Keratinocyte (primary cell): ENCODE measurements at places on chromosomes 7 and 10.

DNA sequence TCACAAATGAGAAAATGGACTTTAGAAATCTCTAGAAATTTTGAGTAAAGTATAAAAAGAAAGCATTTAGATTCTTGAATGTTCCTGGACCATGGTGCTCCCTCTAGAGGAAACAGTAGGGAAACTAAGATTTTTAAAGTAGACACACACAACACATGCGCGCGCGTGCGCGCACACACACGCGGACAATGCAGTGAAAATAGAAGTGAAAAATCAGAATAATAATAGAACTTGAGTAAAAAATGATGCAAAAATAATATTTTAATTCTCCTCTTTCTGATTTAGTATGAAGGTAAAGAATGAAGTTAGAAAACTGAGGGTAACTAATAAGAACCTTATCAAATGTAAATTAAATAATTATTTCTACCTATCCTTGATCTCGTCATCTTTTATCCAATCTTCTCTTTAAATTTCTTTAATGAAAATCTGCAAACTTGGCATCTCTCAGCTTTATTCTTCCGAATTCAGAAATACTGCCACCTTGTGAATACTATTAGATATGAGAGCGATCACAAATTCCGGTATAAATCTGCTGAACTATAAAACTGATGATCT is 117.0 kb upstream of the AMPH start:
- no peaks in the 10 kb centered on the region for H3K36me3 ChIP-seq
- no peak overlapping the region for H3K4me3 ChIP-seq
- H3K4me1 ChIP-seq: peaks cover 6% of the 10 kb centered on the region
- H3K27ac ChIP-seq: no peak overlapping the region
- no peaks in the 10 kb centered on the region for H3K27me3 ChIP-seq

- H3K36me3 ChIP-seq: peaks cover 7% of the 10 kb centered on the region
- no peaks in the 10 kb centered on the region for H3K27me3 ChIP-seq
- no peak for DNase-seq
- H3K4me3 ChIP-seq: no peak overlapping the region
- H3K27ac ChIP-seq: no peak overlapping the region
These were observed 3.2 kb downstream of the DNAJB12 start for GRCh38 chr10:72351479-72351878.

GRCh38 chr10:95728526-95728925 is 27.4 kb upstream of the ENTPD1 start:
- no peaks in the 10 kb centered on the region for H3K4me1 ChIP-seq
- DNase-seq: no peak
- H3K36me3 ChIP-seq: no peaks in the 10 kb centered on the region
- H3K27me3 ChIP-seq: no peaks in the 10 kb centered on the region
- H3K27ac ChIP-seq: no peak overlapping the region

DNA sequence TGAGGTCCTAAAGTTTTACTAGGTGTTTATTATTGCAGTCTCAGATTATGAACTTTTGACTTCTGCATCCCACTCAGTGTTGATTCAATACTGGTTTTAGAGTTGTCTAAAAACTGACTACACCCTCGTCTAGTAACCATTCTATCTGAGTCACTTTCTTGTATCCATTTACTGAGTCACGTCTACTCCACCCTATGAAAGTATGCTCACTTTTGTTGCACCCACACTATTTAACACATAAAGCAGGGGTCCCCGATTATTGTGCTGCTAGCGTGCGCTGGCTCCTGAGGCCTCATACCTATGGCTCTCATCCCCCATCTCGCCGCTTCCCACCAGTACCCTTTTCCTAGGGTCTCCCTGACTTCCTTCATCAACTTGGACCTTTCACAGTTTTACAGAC is 2.0 kb downstream of the SAMD9 start:
- H3K4me3 ChIP-seq: peak overlapping the region; percentile 18
- H3K27ac ChIP-seq: peak overlapping the region; percentile 94
- DNase-seq: peak; percentile 15
- no peaks in the 10 kb centered on the region for H3K27me3 ChIP-seq
- peaks cover 37% of the 10 kb centered on the region for H3K4me1 ChIP-seq
- H3K36me3 ChIP-seq: no peaks in the 10 kb centered on the region

GRCh38 chr10:42769673-42770072 is 12.9 kb upstream of the BMS1 start:
- no peak overlapping the region for H3K27ac ChIP-seq
- no peaks in the 10 kb centered on the region for H3K36me3 ChIP-seq
- H3K27me3 ChIP-seq: no peaks in the 10 kb centered on the region
- no peak for DNase-seq
- H3K4me1 ChIP-seq: no peaks in the 10 kb centered on the region
- H3K4me3 ChIP-seq: no peak overlapping the region

DNA sequence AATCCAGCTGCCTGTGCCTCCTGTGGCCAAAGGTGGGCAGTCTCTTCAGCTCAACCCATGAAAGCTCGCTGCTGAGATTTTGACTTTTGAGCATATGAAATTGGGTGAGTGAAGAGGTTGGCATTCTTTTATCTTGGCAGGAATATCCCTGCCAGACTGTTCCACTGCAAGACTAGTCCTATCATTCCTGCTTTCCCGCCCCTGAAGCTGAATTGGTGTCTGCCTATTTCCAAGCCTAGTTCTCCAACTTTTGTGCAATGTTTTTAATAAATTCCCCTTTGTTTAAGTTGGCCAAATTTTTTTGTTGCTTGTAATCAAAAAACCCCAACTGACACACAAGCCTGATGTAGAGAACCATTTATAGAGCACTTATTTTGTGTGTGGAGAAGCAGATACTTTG is 34.8 kb upstream of the BICC1 start:
- H3K4me3 ChIP-seq: no peak overlapping the region
- H3K27me3 ChIP-seq: no peaks in the 10 kb centered on the region
- DNase-seq: no peak

GRCh38 chr7:139730746-139731612 is 46.8 kb downstream of the HIPK2 start:
- H3K27ac ChIP-seq: peak overlapping the region; percentile 29
- H3K36me3 ChIP-seq: peaks cover 6% of the 10 kb centered on the region
- H3K27me3 ChIP-seq: no peaks in the 10 kb centered on the region
- peaks cover 57% of the 10 kb centered on the region for H3K4me1 ChIP-seq

- no peaks in the 10 kb centered on the region for H3K27me3 ChIP-seq
- H3K4me3 ChIP-seq: no peak overlapping the region
- H3K27ac ChIP-seq: no peak overlapping the region
- DNase-seq: no peak
- no peaks in the 10 kb centered on the region for H3K4me1 ChIP-seq
These were observed 371.4 kb downstream of the PTPRN2 start for GRCh38 chr7:158216198-158216597.

- peak overlapping the region; percentile 69 for H3K4me3 ChIP-seq
- DNase-seq: no peak
- H3K27ac ChIP-seq: peak overlapping the region; percentile 76
- H3K27me3 ChIP-seq: no peaks in the 10 kb centered on the region
These were observed 1.3 kb downstream of the CYTH3 start for GRCh38 chr7:6271060-6271658.

DNA sequence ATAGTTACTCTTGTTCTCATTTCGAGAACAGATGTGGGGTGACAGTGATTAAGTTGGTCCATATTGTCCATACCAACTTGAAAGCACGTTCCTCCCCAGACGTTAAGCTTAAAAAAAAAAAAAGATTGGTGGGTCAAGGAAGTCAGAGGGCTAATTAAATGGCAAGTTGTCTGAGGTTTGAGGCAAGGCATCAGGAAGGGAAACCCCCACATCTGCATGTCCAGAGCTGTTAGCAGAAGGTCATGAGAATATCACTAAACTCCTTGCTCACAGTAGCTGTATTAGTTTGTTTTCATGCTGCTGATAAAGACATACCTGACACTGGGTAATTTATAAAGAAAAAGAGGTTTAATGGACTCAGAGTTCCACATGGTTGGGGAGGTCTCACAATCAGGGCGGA is 415.6 kb upstream of the FZD8 start:
- DNase-seq: no peak
- no peaks in the 10 kb centered on the region for H3K36me3 ChIP-seq

DNA sequence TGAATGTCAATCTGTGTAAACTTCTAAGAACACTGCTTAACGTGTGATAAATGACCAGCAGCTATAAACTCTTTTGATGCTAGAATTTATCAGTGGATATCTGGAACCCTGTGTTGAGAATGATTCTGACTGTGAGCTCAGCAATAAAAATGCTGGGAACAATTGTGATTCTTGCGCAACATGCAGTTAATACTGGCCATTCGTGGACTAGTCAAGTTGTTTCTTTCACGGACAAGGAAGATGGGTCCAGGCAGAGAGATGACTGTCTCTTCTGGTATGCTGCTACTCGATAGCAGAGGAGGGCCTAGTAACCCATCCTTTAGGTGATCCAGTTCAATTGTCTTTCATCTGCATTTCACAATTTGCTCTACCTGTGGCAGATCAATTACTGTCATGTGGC is 394.8 kb upstream of the IGFBP3 start:
- peaks cover 4% of the 10 kb centered on the region for H3K4me1 ChIP-seq
- no peak for DNase-seq
- H3K27me3 ChIP-seq: no peaks in the 10 kb centered on the region
- H3K4me3 ChIP-seq: no peak overlapping the region

GRCh38 chr7:131016230-131016629 is 282.2 kb upstream of the KLF14 start:
- H3K4me1 ChIP-seq: peaks cover 28% of the 10 kb centered on the region
- no peaks in the 10 kb centered on the region for H3K27me3 ChIP-seq
- H3K27ac ChIP-seq: no peak overlapping the region
- H3K36me3 ChIP-seq: no peaks in the 10 kb centered on the region
- DNase-seq: no peak

DNA sequence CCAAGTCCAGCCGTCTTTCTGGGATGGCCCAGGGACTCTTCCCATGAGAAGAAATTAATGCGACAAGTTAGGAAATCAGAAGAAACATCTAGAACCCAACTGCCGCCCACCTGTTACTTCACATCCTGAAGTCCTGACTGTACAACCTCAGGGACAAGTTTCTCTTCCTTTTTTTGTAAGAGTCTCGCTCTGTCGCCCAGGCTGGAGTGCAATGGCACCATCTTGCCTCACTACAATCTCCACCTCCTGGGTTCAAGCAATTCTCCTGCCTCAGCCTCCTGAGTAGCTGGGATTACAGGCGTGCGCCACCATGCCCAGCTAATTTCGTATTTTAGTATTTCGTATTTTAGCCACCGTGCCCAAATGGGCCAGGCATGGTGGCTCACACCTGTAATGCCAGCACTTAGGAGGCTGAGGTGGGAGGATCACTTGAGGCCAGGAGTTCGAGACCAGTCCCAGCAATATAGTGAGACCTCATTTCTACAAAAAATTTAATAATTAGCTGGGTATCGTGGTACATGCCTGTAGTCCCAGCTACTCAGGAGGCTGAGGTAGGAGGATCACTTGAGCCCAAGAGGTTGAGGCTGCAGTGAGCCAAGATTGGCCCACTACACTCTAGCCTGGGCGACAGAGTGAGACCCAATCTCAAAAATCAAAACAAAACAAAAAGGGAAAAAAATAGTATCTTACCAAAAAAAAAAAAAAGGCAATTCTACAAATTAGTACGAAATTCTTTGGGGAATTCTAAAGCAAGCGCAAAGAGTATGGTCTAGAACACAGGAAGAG is 20.8 kb downstream of the LAT2 start:
- no peak overlapping the region for H3K4me3 ChIP-seq
- no peaks in the 10 kb centered on the region for H3K27me3 ChIP-seq
- no peak for DNase-seq
- H3K4me1 ChIP-seq: no peaks in the 10 kb centered on the region

DNA sequence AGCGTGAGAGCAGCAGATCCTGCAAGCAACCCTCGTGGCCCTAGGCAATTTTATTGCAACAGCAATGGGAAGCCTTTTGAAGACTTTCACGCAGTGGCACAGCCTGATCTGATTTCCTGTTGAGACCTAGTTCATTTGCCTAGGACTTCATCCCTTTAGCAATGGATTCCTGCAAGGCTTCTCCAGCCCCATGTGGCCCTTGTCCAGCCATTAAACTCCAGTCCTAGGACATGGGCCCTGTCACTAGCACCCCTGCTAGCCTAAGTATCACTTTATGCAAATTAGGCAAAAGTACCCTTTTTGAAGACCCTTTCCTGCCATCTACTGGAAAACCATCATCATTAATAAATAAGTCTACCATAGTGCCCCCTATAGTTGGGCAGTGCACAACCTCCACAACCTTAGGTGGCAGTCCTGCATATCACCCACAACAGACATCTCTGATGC is 379.4 kb downstream of the GALNT17 start:
- no peak overlapping the region for H3K27ac ChIP-seq
- DNase-seq: no peak
- H3K4me1 ChIP-seq: no peaks in the 10 kb centered on the region
- H3K4me3 ChIP-seq: no peak overlapping the region
- no peaks in the 10 kb centered on the region for H3K36me3 ChIP-seq

GRCh38 chr7:153835103-153835502 is 217.1 kb upstream of the DPP6 start:
- no peak overlapping the region for H3K4me3 ChIP-seq
- DNase-seq: no peak
- H3K27ac ChIP-seq: no peak overlapping the region
- no peaks in the 10 kb centered on the region for H3K4me1 ChIP-seq
- H3K36me3 ChIP-seq: no peaks in the 10 kb centered on the region

GRCh38 chr7:22319424-22320403 is 37.2 kb downstream of the RAPGEF5 start:
- H3K27me3 ChIP-seq: no peaks in the 10 kb centered on the region
- no peak overlapping the region for H3K27ac ChIP-seq
- no peak overlapping the region for H3K4me3 ChIP-seq
- no peak for DNase-seq
- peaks cover 7% of the 10 kb centered on the region for H3K4me1 ChIP-seq

- no peaks in the 10 kb centered on the region for H3K27me3 ChIP-seq
- no peak overlapping the region for H3K27ac ChIP-seq
- no peak for DNase-seq
- H3K4me1 ChIP-seq: no peaks in the 10 kb centered on the region
These were observed 8.4 kb downstream of the THAP5 start for GRCh38 chr7:108561047-108561619.

DNA sequence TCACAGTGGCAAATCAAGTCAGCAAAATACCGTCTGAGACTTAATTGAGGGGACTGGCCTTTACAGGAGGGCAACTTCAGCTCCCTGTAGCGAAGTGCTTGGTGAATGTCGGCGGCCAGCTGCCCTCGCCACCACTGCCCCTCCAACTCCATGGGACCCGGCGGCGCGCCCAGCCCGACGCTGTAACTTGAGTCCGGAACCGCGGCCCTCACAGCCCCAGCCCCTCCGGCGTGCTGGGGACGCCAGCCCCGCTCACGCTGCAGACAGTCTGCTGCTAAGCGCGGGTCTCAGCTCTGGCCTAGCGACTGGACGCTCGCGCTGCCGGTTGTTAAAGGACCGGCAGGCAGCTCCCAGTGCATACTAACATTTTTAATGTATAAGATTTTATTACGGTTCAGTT is 113.4 kb upstream of the NUPR2 start:
- H3K36me3 ChIP-seq: no peaks in the 10 kb centered on the region
- no peak overlapping the region for H3K4me3 ChIP-seq
- no peak overlapping the region for H3K27ac ChIP-seq
- DNase-seq: no peak

DNA sequence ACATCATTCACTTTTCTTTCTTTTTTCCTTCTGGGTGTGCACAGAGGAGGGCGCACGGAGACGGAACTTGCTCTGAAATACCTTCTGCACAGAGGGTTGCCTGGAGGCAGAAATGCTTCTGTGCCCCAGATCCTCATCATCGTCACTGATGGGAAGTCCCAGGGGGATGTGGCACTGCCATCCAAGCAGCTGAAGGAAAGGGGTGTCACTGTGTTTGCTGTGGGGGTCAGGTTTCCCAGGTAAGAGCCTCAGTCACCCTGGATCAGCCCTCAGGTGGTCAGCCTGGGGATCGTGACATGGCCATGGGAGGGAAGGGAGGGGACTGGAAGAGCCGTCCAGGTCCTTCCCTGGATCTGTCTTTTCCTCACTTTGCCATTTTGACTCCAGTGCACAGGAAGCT is 33.6 kb downstream of the VWA2 start:
- H3K4me3 ChIP-seq: no peak overlapping the region
- peaks cover 22% of the 10 kb centered on the region for H3K4me1 ChIP-seq
